ENCODE measurements at places on chromosomes 3 and 15.
A peak's percentile ranks its signal among the peaks of the same experiment; 100 is the strongest.

DNA sequence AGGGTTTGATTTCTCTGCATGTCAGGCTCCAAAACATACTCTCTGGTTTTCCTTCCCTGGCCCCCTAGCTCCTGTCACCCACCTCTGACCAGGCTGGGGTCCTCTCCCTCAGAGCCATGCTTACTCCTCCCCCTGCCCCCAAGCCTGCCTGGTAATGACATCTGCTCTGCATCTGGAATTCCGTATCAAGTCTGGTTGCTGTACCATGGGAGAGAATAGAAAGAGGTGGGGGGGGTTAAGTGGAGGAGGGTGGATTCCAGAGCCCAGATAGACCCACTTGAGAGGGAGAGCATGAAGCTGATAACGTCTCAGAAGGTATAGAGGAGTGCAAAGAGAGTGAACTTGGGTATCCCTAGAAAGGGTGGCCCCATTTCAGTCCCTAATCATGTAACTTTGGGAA, 4.2 kb downstream of the IGDCC4 start:
- no peak for DNase-seq

GRCh38 chr15:58748852-58749531, 515 bp downstream of the ADAM10 start:
- no peak for DNase-seq

DNA sequence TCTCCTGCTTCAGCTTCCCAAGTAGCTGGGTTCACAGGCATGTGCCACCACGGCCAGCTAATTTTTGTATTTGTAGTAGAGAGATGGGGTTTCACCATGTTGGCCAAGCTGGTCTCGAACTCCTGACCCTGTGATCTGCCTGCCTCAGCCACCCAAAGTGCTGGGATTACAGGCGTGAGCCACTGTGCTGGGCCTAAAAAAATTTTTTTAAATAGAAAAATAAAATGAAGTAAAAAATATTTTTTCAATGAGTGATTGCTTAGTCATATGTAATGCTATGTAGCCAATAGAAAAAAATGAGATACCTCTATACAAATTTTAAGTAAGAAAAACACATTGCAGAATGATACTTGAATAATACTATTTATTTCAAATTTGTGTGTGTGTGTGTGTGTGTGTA, 27.9 kb upstream of the SLC30A4 start:
- DNase-seq, result no peak

GRCh38 chr3:16740515-16740914, 135.3 kb upstream of the DAZL start:
- no peak for DNase-seq

- DNase-seq, result no peak
Observed at GRCh38 chr3:197709135-197709534, 27.6 kb downstream of the RUBCN start.

GRCh38 chr3:160837394-160837980, 81.5 kb downstream of the PPM1L start:
- no peak for DNase-seq

GRCh38 chr3:187641320-187642016, 28.7 kb downstream of the SST start:
- no peak for DNase-seq

DNA sequence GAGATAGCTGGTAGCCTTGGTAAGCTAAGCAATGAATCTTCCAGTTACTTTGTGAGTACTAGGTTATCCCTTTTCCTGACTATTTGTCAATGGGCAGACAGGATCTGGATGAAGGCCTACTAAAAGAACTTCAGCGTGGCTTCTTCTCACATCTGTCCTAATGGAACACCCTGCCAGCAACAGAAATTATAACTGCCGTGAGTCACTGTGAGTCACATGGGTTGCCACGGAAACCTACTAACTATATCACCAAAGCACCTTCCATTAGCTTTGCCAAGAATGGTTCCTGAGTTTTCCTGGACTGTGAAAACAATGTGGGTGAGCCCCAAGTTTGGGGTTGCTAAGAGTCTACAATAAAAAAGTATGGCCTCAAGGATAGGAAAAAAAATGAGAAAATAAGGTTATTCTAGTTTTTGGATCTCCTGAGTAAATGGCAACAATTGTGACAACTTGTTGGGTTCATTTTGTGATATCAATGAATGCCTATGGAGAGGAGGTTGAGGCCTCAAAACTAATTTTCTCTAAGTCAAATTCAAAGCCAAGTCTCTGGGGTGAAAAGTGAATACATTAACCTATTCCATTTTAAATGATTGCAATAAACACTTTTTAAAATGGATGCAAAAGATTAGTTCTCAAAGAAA, 195.1 kb upstream of the ICE2 start:
- no peak for DNase-seq

GRCh38 chr15:77305953-77306352, 114.0 kb downstream of the PEAK1 start:
- no peak for DNase-seq

- DNase-seq, result no peak
Observed at GRCh38 chr3:190258634-190259033, 63.6 kb downstream of the CLDN1 start.

GRCh38 chr15:90266061-90266431, 574 bp downstream of the NGRN start:
- DNase-seq, result peak; percentile 10

- no peak for DNase-seq
Observed at GRCh38 chr3:186643493-186643892, 3.3 kb downstream of the FETUB start.

- no peak for DNase-seq
Observed at GRCh38 chr3:173584838-173585831, 187.6 kb downstream of the NLGN1 start.

DNA sequence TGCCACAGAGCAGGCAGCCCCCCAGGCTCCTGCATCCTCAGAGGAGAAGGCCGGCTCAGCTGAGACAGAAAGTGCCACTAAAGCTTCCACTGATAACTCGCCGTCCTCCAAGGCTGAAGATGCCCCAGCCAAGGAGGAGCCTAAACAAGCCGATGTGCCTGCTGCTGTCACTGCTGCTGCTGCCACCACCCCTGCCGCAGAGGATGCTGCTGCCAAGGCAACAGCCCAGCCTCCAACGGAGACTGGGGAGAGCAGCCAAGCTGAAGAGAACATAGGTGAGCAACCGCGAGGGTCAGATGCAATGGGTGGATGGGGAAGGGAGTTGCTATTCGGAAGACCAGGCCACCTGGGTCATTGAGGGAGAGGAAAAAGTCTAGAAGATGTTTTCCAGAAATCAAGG, 53.0 kb downstream of the GAP43 start:
- DNase-seq, result no peak

- DNase-seq, result no peak
Observed at GRCh38 chr3:46692566-46692990, 901 bp downstream of the ALS2CL start.

- no peak for DNase-seq
Observed at GRCh38 chr15:67165254-67166253, 88.9 kb downstream of the AAGAB start.

DNA sequence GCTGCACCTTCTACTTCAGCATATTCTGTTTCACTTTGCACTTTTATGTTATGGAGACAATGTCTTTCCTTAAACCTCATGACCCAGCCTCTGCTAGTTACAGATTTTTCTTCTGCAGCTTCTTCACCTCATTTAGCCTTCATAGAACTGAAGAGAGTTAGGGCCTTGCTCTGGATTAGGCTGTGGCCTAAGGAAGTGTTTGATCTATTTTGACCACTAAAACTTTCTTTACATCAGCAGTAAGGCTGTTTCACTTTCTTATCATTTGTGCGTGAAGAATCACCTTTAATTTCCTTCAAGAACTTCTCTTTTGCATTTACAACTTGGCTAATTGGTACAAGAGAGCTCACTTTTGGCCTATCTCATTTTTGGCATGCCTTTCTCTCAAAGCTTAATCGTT, 40.9 kb downstream of the PHLDB2 start:
- no peak for DNase-seq

DNA sequence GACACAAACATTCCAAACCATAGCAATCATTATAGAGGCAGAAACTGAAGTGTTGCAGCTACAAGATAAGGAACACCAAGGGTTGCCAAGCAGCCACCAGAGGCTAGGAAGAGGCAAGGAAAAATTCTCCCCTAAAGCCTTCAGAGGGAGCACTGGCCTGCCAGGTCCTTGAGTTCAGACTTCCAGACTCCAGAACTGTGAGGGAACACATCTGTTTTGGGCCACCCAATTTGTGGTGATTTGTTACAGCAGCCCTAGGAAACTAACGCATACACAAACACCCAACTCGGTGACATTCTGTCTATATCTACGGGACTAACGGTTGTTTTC, 54.6 kb downstream of the MB21D2 start:
- DNase-seq, result no peak

DNA sequence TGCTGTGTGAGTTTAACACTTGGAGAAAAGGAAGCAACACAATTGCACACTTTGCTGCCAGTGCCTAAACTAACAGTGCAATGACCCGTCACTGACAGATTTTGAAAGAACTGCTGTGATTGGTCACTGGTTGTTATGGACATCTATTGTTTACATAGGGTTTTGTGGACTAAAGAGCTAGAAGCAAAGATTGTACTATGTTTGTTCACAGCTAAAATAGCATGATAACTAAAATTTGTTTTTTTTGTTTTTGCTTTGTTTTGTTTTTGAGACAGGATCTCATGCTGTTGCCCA, 112.4 kb upstream of the GOLGA8J start:
- DNase-seq, result no peak

DNA sequence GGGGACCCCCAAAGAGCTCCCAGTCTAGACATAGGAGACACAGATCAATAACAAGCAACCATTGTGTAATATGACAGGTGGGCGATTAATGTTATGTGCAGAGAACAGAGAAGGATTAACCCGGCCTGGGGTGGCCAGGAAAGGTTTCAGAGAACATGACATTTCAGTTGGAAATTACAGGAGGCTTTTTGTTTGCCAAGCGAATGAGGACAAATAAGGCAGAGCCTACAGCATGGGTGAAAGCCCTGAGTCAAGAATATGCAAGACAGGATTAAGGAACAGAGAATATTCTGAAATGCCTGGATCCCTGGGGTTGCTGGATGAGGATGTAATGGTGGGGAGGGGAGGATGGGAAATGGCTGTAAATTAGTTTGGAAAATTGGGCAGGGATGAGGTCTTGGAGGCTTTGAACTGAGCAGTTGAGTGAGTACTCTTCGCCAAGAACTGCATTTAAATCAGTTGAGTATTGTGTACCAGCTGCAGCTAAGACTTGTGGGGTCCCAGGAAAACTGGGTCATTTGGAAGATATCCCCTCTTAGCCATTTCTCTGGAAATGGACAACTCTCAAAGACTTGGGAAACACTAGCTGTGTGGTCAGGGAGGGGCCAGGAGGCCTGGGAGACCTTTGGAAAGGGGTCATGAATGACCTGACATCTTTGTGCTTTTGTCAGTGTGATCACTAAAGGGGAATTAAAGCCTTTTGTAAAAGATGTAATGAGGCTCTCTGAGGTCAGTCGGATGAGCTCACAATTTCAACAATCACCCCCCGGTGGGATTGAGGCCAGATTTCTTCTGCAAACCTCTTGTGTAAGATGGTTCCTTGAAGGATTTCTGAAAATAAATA, 198.6 kb upstream of the NR2E3 start:
- no peak for DNase-seq

DNA sequence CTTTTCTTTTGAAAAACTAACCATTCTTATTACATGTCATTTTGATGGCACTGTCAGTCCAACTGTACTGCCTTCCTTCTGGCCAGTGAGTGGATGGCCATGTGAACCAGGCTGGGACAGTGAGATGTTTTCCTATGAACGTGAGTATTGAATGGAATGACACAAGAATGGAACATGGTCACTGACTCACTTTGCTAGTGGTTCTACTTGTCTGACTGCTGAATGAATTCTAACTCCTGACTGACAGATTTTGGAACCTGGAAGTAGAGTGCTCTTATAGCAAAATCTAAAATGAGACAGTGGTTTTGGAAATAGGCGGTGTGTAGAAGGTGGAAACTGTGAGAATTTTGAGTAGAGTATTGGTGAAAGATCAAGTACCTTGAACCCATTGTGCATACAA, 606.9 kb upstream of the KCNMB2 start:
- no peak for DNase-seq

DNA sequence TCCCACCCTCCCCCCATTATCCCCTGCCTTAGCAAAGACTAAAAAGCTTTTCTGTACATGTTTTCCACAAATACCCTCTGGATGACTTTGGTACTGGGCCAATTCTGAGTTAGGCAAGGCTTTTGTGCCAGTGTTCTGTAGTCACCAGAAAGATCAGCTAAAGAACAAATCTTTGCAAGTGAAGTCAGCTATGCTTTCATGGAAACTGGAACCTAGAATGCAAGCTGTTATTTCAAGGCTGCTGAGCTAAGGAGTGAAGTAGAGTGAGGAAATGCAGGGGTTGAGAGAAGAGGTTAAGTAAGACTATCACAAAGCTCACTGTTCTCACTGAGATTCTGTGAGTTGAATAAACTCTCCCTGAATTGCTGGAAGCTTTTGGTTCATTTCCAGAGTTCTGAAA, 107.8 kb upstream of the CNTN3 start:
- no peak for DNase-seq

DNA sequence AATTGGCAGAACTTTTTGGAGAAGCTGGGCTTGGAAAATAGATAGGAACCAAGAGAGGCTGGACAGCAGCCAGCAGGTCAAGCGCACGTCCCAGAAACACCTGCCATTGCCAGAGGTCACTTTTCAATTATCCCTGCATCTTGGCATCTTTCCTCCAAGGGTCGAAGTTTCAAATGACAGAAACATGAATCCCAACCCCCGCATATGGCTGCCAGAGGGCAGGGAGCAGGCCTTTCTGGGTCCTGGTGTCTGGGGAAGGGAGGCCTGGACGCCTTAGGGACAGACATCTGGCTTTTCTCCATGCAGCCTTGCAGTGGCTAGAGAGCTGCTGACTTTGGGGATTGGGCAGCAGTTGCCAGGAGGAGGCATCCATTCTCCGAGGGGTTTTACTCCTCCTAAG, 164.5 kb upstream of the TPM1 start:
- no peak for DNase-seq

DNA sequence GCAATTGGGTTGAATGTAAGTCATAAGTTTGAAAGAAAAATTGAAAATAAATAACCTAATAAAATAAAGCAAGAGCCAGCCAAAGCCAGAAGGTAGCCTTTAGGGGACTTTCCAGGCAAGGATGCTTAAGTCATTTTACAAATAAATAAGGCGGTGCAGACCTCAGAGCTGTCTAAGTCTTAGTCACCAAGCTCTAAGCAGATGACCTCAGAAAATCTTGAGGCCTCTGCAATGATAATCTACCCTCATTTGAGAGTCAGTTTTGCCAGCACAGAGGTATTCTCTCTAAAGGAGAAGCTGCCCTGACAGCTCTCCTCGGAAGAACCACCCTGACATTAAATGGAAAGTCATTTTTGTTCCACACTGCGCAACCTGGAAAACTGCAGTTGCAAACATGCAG, 113.9 kb downstream of the OXNAD1 start:
- DNase-seq, result no peak

- DNase-seq, result no peak
Observed at GRCh38 chr3:121998030-121998580, 23.9 kb downstream of the ILDR1 start.

- no peak for DNase-seq
Observed at GRCh38 chr3:159131376-159131775, 329.5 kb downstream of the MFSD1 start.

Data from stimulated activated CD4-positive, alpha-beta T cell treated with anti-CD3 and anti-CD28 coated beads, Interleukin-1b, Interleukin-23, amount 100 ng/mL, for 1 hour (primary cell).